Astrocyte (in vitro differentiated cells and primary cell): ENCODE measurements at places on chromosomes 16 and 17.

- no peak for DNase-seq
Observed at GRCh38 chr16:84312783-84313382, 18.2 kb downstream of the WFDC1 start.

GRCh38 chr17:42554250-42555121 lies 1.8 kb downstream of the HSD17B1 start:
- DNase-seq, result peak; percentile 73

GRCh38 chr17:7548585-7549400 lies at the start of gene TNFSF12:
Gene TNFSF12 (plus strand): TSS chr17:7549058. CDS start chr17:7549154, 96 bp downstream.
- no peak for DNase-seq

DNA sequence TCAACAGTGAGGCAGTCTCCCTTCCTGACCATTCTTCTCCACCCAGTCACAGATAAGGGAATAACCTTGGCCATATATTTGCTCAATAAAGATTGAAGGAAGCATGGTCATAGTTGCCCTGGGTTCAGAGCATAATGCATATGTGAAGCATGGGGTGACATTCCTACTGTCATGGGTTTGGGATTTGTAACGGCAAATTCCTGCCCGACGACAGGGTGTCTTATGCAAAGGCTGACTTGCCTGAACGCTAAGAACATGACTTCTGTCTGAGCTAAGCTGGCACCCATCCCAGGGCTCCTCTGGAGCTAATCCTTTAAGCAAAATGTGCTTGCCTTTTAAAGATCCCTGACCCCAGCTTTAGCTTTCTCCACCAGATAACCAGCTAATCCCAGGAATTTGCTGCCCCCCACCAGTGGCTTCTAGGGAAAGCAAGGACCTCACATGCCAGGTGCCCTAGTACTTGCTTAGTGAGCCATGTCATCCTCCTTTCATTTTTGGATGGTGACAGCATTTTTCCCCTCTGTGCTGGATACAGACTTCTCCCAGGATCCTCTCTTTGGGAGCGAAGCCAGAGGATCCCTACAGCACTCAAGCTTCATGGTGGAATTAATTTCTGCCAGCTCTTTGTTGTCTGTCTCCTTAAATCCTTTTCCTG lies 11.7 kb downstream of the SLC7A6OS start:
- DNase-seq, result peak; percentile 69

GRCh38 chr16:69115837-69116236 lies 10.4 kb downstream of the HAS3 start:
- no peak for DNase-seq

GRCh38 chr17:36920032-36921005 lies 17.0 kb upstream of the LHX1 start:
- DNase-seq, result peak; percentile 70

DNA sequence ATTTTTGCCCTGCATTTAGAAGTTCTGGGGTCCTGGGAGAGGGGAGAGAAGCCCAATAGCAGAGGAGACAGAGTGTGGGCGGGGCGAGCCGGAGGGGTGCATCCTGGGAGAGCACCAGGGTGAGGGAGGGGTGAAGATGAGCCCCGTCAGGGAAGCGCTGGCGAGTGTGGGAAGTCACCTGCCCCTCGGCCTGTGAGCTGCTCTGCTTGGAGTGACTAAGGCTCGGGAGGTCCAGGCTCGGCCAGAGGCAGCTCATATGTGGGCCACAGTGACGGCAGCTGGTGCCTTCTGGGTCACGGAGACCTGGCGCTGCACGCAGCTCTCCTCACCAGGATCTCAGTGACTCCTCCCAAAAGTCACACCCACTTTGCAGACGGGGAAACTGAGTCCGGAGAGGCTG lies 1.1 kb downstream of the ZG16B start:
- no peak for DNase-seq

DNA sequence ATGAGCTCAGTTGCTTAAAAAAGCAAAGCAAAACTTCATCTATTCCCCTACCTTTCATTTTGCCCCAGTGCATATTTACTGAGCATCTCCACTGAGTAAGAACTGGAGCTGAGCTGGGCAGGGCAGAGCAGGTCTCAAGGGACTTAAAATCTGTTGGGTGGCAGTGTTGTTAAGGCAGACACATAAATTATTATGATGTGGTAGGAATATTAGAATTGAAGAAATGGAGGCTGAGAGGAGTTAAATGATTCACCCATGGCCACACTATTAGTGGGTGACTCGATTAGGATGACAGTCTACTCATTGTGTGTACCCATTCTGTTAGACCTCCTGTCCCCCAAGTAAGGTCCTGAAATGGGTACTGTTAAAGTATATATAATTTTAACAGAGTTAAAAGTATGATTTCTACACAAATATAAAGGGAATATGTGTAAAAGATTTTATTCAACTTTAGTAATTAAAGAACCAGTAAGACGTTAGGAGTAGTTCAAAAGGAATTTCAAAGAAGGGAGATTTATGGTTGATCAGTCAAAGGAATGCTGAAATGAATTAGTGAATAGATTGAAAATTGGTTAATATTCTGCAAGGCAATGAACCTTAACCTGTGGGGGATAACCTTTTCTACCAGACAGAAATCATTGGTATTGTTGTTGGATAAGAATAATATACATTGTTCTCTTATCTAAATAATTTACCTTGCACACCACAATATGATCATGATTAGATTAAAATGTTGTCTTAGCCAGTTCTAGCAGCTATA lies 17.5 kb downstream of the ITGB3 start:
- no peak for DNase-seq

DNA sequence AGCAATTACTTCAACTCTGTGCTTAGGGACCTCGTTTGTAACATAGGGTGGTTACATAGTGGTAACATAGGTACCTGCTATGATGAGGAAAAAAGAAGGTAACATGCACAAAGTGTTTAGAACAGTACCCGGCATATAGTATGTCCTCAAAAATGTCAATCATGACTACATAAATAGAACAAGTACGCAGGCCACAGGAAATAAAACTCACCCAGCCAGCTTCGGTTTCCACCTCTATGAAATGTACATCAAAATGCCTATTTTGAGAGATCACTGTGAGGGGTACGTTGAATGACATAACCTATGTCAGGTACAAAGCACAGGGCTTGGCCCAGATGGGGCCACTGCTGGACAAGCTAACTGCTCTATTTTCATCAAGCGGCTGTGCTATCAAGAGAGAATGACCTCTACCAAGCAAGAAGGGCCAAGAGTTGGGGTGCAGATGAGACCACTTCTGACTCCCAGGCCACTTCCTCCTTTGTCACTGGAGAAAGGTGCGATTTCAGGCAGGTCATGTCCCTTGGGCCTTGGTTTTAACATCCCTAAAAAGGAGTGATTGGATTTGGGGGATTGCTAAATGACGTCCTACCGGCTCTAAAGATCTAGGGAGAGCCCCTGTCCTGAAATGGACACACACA lies 45.4 kb downstream of the WSB1 start:
- DNase-seq, result no peak

DNA sequence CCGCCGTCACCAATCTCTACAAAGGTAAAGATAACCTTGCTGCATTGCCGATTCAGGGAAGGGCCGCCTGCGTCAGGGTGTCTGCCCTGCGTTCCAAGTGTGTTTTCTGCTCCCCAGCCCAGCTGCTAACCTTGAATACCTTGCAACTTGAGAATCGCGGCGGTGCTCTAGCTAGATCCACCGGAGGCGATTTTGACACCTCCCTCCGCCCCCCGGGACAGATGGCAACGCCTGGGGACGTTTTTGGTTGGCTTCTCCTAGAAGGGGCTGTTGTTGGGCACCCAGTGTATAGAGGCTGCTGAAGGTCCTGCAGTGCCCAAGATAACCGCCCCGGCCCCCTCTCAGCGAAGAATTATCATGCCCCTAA lies 1.5 kb downstream of the HAPSTR1 start:
- no peak for DNase-seq

DNA sequence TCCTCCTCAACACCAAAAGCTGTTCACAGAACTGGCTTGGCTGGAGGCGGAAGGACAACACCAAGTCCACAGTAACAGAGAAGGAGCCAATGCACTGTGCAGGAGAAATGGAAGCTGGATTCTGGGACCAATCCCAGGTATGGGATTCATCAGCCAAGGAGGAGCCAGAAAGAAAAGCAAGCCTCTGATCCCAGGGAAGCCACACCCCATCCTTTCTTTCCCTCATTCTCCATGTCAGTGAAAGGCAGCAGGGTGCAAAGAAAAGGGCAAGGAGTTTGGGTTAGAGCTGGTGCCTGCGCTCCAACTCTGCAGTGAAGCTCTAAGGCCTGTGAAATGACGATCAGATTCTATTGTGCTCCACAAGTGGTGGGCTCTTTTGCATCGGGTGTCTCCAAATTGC lies 11.0 kb downstream of the DCAKD start:
- DNase-seq, result no peak

- no peak for DNase-seq
Observed at GRCh38 chr16:58938811-58939210, 204.7 kb upstream of the GOT2 start.
